ENCODE measurements at places on chromosomes 4 and X. TPM values are rescaled to one million over a fixed set of nuclear protein-coding genes. Genes with fewer than 3 reads are reported as not detected.

DNA sequence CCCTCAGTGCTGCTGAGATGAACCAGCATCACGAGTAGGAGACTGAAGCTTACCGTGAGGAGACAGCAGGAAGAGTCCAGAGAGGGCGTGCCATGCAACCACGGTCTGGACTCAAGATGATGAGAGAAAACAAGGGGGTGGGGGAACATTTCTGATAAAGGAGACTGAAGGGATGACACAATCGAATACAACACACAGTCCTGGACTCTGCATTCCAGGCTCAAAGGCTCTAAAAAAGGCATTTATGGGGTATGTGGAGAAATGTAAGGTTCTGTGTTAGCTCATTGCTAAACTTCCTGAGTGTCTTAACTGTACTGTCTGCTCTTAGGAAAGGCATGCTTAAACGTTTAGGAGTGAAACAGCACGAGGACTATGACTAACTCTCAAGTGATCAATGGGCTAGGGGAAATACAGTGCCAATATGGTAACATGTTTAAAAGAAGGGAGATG is 20.6 kb upstream of the IRAK1 start:
- DNase-seq: no peak

GRCh38 chr4:8160572-8160971 is 2.0 kb upstream of the ABLIM2 start:
- DNase-seq: no peak

GRCh38 chr4:13956947-13957346 is 329.4 kb upstream of the BOD1L1 start:
- no peak for DNase-seq

- peak; percentile 6 for DNase-seq
Observed at GRCh38 chr4:49032440-49033161, 46.5 kb downstream of the CWH43 start.

DNA sequence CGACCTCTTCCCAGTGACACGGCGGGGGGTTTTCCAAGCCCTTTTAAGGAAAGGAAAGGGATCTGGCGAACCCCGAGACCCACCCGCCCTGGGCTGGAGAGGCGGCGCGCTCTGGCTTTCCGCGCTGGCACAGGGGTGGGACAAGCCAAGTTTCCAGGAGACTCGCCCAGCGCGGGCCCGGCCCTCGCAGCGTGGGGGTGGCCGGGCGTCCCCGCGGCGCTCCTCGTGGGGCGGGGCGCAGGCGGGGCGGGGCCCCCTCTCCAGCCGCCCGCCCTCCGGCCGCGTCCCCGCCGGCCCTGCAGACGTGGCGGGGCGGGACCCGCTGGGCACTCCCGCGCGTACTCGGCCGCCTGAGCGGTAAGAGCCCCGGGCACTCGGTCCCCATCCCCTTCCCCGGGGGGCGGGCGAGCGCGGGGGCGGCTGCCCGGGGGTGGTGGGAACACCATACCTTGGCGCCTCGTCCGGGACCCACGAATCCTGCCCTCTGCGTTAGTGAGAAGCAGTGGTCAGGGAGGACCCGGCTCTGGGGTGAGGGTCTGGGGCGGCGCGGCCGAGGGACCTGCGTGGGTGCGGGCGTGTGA is at the start of gene FAM114A1:
FAM114A1 (plus strand) TSS at position 329 of the 581 bp plus-strand sequence. CDS start 10,273 bp downstream, outside the sequence.
- peak; percentile 68 for DNase-seq

DNA sequence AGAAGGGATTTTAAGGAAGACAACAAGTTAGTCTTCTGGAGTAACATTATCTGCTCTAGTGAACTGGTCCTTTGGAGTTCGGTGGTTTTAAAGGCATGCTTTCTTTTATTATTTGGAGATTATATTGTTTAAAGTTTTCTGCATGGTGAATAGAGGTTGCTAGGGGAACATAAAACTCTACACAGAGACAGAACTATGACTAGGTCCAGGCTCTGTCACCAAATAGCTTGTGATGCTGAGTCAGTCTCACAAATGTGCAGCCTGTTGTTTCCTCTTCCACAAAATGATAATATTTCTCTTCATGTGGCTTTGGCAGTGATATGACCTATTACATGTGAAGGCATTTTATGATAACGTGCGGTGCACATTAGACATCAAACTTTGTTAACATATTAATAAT is 132.6 kb downstream of the PACRGL start:
- no peak for DNase-seq

DNA sequence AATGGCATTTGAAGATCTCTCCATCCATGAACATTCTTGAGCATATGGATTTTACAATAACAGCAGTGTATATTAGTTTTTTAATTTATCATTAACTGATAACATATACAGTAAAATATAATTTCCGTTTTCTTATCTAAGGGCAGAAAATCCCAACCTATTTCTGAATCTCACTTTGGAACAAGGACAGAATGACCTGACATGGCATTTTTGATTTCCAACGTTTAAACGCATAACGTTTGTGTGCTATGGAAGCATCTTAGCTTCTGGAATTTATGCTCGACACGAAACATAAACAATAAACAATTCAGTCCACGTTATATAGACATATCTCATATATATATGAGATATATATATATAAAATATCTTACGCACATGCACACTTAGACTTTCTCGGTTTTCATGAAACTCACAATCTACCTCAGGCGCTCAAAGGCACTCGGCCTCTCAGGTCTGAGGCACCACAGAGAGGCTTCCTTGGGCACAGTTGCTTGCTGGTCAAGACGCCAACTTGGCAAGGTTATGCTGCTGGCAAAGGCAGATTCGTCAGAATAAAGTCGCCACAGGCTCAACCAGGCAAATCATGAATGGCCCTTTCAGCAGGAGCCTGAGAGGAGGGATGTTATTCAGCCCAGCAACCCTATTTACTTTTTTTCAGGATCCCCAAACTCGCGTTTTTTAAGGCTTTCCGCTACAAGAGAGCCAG is 1.0 kb upstream of the UGT8 start:
- no peak for DNase-seq

DNA sequence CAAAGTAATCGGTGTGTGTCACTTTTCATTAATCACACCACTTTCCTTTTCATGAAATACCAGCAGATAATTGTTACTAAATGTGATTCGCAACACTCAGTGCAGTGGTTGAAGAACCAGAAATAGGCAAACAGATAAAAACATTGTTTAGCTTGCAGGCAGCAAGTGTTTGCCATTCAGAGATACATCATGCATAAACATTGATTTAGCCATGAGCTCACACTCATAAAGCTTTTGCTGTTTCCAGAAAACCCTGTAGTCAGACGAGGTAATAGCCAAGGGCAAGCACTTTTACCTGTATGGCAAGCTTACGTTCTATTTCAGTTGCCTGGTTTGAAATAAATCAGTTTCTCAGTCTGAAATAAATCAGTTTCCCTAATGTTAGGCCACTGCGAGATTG is 542.0 kb upstream of the TENM3 start:
- DNase-seq: no peak

DNA sequence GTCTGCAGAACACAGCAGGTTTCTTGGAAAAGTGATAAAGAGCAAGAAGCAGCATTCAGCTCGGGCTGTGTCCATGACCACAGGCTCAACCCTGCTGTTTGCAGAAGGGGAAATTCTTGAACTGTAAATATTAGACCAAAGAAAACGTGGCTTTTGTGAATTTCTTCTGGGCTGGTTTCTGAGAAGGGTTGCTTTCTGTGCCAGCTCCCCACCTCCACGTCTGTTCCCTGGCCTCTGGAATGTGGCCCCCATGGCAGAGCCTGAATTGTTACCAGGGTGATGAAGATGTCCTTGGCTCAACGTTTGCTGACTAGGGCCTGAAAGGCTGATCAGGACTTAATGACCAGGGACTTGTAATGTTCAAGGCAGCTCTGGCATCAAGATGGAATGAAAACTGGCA is 116.0 kb downstream of the CPEB2 start:
- peak; percentile 14 for DNase-seq

DNA sequence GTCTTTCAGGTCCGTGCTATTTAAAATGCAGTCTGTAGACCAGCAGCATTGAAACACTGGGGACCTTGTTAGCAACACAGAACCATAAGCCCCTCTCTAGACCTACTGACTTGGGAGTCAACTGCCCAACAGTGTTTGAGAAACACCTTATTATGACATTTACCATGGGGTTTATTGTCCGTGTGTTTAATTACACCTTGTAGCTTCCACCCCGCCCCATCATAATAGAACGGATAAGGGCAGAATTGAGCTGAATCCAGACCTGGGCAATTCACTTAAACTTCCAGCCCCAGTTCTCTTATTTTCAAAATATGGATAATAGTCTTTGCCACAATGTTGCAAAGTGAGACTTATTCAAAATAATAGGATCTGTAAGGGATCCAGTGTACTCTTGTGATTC is 30.6 kb upstream of the CLNK start:
- DNase-seq: no peak

- no peak for DNase-seq
Observed at GRCh38 chrX:71168134-71168533, 23.5 kb downstream of the NLGN3 start.

The GAGE12H gene
- polyA plus RNA-seq: not detected

The CEP135 gene
- 7.3 TPM for polyA plus RNA-seq

The STOX2 gene
- 2.7 TPM for polyA plus RNA-seq

The VCX3B gene
- polyA plus RNA-seq: not detected

The REPS2 gene
- polyA plus RNA-seq: 0.26 TPM

The CCKAR gene
- polyA plus RNA-seq: not detected
